NCI-H510A treated with DMSO at 0.1 percent for 48 hours (cell line): ENCODE measurements at places on chromosomes 12 and 14.
A peak's percentile ranks its signal among the peaks of the same experiment; 100 is the strongest.

GRCh38 chr12:24152270-24152669 lies 202.8 kb upstream of the SOX5 start:
- no peak for DNase-seq

DNA sequence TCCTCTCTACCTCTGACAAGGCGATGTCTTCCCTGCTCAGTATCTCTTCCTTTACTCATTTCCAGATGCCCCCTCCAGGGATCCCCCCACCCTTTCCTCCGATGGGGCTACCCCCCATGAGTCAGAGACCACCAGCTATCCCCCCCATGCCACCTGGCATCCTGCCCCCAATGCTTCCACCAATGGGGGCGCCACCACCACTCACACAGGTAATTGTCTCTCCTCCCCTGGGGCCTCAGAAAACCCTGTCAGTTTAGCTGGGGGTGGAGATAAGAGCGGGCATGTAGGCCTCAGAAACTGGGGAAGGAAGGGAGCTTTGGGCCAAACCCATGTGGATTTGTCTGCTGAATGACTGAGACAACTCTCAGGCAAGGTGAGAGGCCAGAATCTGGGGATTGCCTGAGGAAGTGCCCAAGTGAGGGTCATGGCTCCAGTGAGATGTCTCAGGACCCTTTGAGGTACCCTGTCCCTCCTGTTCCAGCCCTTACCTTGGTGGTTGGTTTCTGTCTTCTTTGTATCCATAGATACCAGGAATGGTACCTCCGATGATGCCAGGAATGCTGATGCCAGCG lies 8.1 kb downstream of the PRPF40B start:
- no peak for DNase-seq

GRCh38 chr12:113285679-113286610 lies 49.0 kb downstream of the SLC8B1 start:
- no peak for DNase-seq

- no peak for DNase-seq
These were observed 18.0 kb downstream of the LTBP2 start for GRCh38 chr14:74594029-74594428.

DNA sequence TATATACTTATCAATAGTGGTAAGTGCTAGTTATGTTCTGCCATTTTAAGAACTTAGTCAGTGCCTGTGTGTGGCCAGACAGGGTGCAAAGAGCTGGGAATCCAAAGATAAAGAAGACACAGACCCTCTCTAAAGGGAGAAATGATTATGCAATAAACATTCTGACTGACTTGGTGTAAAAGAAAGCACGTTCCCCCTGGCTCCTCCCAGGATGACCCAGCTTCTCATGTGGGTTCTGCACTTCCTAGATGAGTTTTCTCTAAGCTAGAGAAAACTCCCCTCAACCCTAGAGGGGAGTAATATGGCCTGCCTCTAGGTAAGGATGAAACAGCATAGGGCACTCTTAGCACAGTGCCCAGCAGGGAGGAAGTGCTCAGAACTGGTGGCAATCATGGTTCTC lies 231.2 kb downstream of the VRK1 start:
- DNase-seq = no peak

DNA sequence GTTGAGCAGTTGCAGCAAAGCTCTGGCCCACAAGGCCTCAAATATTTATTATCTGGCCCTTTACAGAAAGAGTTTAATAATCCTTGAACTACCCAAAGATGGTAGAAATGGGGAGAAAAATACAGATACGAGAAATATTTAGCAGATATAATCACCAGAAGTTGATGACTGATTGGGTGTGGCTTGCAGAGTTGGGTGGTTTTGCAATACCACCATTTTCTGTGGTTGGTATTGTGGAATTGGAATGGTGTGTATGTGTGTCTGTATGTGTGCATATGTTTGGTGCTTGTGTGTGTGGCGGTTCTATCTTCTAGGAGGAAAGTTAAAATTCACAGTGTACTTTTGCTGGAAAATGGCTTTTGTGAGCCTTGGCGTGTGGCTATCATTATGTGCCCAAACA lies 85.4 kb upstream of the MANSC4 start:
- DNase-seq = no peak

GRCh38 chr12:97541366-97541765 lies 78.8 kb downstream of the RMST start:
- DNase-seq = no peak

GRCh38 chr12:80472911-80473500 lies 29.0 kb downstream of the PTPRQ start:
- DNase-seq = peak; percentile 43
